NCI-H2171 (cell line): ENCODE measurements at places on chromosomes 12 and 14.

DNA sequence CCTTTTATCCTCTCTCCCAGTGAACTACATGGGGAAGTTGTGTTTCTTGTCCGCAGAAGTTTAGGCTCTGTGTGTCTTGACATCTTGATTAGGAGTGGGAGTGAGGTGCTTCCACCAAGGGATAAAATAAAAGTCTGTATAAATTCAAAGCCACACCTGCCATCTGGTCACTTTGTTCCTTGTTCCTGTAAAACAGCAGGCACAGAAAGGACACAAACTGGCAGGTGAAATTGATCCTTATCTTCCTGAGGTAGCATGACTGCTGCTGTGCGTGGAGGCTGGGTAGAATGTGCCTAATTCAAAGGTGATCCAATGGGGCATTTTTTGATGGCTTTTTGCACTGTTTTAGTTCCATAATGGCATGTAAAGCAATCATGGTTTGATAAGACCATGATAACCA, 104.3 kb upstream of the KITLG start:
- no peak for DNase-seq

DNA sequence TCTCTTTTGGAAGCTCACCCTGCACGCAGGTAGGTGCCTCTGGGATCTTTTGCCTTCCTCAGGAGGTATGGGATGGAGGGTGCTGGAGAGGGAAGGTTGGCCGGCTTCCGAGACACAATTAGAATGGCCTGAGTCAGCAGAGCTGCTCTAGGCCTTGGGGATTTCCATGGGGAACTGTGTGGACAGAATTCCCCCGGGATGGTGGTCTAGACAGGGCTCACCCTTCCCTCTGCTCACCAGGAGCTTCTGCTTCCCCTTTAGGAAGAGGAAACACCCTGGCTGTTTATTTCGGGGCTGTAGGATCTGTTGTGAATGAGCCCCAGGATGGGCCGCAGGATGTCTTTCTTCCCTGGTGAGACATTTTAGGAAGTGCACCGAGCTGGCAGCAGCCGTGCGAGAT, 43.7 kb upstream of the TMED10 start:
- no peak for DNase-seq

DNA sequence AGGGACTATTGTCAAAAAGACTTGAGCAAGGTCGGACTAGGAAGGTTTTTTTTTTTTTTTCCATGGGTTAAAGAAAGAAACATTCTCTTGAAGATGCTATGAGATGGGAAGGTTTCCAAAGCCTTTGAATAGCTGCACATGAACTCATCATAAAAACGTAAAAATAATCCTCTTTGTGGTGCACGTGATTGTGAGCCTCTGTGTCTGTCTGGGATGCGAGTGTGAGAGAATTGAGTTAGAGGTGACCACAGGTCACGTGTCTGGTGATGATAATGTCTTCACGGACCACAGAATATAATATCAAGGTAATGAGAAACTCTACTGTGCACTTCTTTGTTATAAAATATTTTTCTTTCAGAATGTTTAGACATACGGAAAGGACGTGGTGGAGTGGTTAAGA, 24.3 kb upstream of the ADGRD1 start:
- DNase-seq: no peak

DNA sequence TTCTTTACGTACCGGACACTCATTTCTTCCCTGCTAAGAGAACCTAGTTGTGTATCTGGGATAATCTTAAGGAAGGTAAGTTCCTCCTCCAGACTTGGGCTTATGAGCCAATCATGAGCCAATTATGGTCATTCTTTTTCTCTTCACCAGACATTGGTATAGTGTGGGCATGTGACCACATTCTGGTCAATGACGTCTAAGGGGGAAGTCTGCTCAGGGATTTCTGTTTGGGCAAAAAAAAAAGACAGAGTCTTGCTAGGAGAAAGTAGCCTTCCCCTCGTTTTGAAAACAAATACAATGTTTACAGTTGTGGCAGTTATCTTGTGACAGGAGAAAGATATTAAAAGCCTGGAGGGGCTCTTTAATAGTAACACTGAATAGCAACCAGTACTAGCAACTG, 20.1 kb upstream of the PLXNC1 start:
- no peak for DNase-seq

GRCh38 chr14:50047274-50047676, 69.1 kb downstream of the VCPKMT start:
- DNase-seq: no peak

- DNase-seq: no peak
Measured at GRCh38 chr12:63069860-63070617, 81.0 kb downstream of the AVPR1A start.

DNA sequence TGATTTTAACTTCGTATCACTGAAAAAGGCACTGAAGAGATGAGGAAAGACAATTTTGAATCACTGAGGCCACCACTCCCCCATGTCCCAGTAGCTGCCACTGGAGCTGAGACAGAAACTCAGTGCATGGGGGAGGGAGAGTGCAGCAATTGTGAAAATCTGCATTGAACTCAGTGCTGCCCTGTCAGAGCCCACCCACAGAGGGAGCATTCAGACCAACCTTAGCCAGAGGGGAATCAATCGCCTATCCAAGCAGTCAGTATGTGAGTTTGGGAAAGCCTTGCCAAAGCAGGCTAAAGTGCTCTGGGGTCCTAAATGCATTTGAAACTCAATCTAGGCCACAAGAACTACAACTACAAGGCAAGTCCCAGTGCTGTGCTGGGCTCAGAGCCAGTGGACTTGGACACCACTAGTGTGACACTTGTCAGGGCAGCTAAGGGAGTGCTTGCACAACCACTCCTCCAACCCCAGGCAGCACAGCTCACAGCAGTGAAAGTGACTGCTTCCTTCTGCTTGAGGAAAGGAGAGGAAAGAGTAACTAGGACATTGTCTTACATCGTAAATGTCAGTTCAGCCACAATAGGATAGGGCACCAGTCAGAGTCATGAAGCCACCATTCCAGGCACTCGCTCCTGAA, 13.3 kb downstream of the RNASE3 start:
- no peak for DNase-seq

DNA sequence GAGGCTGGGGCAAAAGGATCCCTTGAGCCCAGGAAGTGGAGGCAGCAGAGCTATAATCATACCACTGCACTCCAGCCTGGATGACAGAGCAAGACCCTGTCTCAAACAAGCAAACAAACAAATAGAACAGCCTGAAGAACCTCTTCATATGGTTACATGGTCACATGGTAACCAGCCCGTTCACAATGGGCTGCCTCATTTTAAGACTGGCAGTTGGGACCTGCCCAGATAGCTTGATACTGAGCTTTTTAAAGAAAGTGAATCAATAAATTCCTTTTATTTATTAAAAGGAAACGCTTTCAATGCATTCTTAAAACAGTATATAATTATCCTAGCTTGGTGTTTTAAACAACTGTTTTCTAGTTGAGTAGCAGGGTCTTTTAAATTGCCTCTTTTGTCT, 10.5 kb downstream of the MLXIP start:
- DNase-seq: no peak

DNA sequence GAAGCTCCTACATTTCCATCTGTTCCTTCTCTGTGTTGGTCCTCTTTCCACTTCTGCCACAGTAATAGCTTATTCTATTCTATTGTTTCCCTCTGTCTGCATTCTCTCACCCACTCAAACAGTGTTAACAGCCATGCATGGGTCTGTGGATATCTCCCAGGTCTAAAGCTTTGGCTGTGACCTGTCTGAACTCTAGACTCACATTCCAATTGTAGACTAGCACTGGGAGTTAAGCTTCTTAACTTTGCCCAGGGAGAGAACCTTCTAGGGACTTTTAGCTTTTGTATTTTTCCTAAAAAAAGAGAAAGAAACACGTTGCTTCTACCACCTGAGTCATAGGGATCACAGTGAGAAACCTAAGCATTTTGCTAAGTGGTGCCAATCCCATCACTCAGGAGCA, 36.7 kb downstream of the PTPRR start:
- no peak for DNase-seq

DNA sequence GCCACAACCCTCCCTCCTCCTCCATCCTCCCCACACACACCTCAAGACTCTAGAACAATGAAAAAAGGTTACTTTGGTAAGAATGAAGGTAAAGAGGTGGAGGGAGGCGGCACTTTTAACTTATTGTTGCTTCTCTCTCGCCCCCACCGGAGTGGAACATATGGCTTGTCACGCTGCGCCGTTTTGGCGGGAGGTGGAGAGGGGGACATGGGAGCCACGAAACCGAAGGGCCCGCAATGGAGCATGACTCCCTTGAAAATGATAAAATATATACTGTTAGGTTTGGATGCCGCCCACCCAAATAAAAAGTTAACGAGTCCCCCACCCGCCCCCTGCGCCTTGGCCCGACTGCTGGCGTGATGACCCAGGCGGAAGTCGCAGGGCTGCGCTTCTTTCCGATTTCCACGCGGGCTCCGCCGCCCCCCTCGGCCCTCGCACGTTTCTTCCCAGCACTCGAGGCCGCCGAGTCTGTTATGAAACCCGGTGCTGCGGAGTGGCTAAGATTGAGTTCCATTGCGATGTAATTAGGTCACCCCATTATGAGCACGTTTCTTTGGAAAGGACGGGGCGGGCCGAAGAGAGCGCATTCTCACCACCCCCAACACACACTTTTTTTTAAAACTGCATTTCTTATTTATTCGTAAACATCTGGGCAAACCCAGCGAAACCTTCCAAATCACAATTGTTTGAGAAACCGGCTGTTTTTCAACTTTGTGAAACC, 1.4 kb upstream of the ZFP36L1 start:
- DNase-seq: peak; percentile 33

DNA sequence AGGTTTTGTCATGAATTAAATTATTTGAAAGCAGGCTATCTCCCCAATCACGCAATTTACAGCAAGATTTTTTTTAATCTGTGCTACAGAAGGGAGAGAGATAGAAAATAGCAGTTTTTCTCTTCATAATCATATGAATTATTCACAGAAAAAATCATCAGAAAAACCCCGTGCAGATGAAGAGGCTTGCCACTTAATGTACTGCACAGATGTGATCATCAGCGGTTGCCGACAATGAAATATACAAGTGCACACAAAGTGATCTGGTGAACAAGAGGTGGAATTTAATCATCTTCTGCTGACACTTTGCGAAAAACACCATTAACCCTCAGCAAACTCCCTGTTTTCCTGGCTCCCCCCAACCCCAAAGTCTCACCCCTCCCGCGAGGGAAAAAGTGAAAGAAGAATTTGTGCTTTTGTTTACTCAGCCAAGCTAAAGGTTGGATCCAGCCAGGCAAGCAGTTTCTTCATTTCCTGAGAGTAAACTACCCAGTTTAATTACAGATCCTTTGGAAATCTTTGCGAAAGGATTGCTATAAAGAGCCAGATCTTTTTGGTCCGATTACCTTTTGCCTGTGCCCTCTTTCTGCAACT, 3.1 kb upstream of the LMO3 start:
- no peak for DNase-seq
